ENCODE measurements at places on chromosomes 1 and 21. TPM values are rescaled to one million over a fixed set of nuclear protein-coding genes. Genes with fewer than 3 reads are reported as not detected.

DIRAS3 gene
- total RNA-seq: not detected

DNA sequence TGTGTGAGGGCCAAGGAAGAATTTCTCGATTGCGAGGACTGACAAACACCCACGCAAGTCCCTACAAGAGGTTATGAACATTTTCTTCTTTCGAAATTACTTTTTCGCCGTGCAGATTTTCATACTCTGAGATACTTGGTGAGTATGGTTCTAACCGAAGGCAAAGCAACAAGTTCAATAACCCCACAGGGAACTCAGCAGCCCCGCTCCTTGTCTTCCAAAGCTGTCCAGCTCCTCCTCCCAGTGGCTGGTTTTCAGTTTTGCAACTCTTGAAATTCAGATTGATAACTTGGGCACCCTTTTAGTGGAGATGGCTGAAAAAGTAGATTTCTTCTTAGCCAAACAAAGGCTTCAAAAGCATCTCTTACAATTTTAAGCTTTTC is 154.4 kb downstream of the SETD4 start:
- no peaks in the 10 kb centered on the region for H3K4me1 ChIP-seq
- H3K36me3 ChIP-seq: no peaks in the 10 kb centered on the region
- no peak for DNase-seq
- H3K4me3 ChIP-seq: no peak overlapping the region
- no peaks in the 10 kb centered on the region for H3K27me3 ChIP-seq
- no peak overlapping the region for H3K27ac ChIP-seq

- no peaks in the 10 kb centered on the region for H3K4me1 ChIP-seq
- H3K36me3 ChIP-seq: no peaks in the 10 kb centered on the region
- H3K27ac ChIP-seq: no peak overlapping the region
- DNase-seq: no peak
- H3K4me3 ChIP-seq: no peak overlapping the region
Observed at GRCh38 chr1:97207868-97208267, 486.3 kb downstream of the PTBP2 start.

- H3K4me3 ChIP-seq: peak within 1 kb of the TSS; percentile 88
- no peaks in the 10 kb centered on the region for H3K36me3 ChIP-seq
- peaks cover 19% of the 10 kb centered on the region for H3K4me1 ChIP-seq
- peak; percentile 92 for DNase-seq
- H3K27ac ChIP-seq: no peak within 1 kb of the TSS
Observed at GRCh38 chr1:34859446-34860200, at the start of gene SMIM12. SMIM12 (minus strand) TSS chr1:34859749; CDS start chr1:34855977, 3,772 bp downstream.

- no peaks in the 10 kb centered on the region for H3K36me3 ChIP-seq
- H3K27ac ChIP-seq: peak overlapping the region; percentile 96
- H3K4me3 ChIP-seq: no peak overlapping the region
- DNase-seq: no peak
Observed at GRCh38 chr1:114081437-114082303, 72.0 kb downstream of the SYT6 start.
